ENCODE measurements at places on chromosomes 5 and 9.

DNA sequence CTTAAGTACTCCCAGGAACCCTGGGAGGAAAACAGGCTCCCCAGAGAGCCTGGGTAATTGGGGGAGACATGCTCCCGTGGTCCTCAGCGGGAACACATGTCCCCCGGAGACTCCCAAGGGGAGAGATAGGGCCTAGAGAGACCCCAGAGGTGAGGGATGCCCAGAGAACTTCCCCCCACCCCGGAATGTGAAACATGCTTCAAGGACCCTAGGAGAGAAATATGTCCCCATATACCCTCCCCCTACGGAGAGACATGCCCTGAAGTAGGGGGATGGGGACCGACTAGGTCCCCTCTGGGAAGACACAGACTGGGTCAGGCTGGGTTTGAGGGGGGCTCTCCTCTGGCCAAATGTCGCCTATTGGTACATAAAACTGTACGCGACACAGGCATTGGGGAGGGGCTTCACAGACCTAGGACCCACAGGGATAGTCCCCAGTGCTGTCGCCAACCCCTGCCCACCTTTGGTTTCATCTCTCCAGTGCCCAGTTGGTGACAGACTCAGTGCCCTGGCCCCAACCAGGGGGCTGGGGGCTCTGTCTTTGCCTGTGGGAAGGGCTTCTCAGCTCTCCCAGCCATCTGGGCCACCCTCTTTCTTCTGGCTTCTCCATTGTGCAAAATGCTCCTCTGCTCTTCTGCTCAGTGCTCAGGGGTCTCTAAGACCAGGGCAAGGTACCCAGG lies 26.9 kb downstream of the PCDH1 start:
- no peak for DNase-seq

- DNase-seq: no peak
Measured at GRCh38 chr5:174694611-174695010, 29.8 kb upstream of the MSX2 start.

- no peak for DNase-seq
Measured at GRCh38 chr5:72921886-72922285, 34.0 kb upstream of the FCHO2 start.

DNA sequence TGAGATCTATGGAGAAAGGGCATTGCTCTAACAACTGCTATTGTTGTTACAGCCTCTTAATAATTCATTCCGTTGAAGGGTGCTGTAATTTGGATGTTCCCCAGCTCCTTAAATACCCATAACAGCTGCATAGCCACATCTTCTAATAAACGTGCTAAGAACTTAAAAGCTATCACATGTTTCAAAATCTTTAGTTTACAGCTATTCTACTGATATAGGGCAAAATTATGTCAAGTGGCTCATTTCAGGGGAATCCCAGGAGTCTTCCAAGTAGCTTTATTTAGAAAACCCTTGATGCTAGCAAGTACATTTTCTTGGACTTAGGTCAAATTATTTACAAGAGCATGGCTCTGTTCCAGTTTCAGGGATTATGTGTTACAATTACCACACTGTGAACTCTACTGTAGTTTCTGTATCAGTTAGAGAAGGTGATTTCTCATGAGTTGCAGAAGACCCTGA lies 990.4 kb upstream of the ACO1 start:
- DNase-seq: peak; percentile 35

DNA sequence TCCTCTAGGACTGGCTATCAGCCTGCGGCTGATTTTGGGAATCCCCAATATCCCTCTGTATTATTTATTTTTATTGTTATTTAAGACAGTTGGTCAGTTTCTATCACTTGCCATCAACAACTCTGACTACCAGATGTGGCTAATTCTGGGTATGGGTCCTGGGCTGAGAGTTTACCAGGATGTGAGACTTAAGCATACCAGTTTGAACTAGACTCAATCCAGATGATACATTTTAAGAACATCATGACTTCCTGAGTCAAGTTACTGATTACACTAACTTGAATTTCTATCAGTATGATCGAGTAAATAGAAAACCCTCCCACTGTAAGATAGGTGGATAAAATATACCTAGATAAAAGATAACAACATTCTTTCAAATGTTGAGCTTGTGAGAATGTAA lies 634.0 kb downstream of the MAT2B start:
- DNase-seq: no peak

- no peak for DNase-seq
Measured at GRCh38 chr9:136667940-136668760, 5.4 kb downstream of the EGFL7 start.

GRCh38 chr5:96655506-96655905 lies 6.7 kb upstream of the CAST start:
- no peak for DNase-seq

DNA sequence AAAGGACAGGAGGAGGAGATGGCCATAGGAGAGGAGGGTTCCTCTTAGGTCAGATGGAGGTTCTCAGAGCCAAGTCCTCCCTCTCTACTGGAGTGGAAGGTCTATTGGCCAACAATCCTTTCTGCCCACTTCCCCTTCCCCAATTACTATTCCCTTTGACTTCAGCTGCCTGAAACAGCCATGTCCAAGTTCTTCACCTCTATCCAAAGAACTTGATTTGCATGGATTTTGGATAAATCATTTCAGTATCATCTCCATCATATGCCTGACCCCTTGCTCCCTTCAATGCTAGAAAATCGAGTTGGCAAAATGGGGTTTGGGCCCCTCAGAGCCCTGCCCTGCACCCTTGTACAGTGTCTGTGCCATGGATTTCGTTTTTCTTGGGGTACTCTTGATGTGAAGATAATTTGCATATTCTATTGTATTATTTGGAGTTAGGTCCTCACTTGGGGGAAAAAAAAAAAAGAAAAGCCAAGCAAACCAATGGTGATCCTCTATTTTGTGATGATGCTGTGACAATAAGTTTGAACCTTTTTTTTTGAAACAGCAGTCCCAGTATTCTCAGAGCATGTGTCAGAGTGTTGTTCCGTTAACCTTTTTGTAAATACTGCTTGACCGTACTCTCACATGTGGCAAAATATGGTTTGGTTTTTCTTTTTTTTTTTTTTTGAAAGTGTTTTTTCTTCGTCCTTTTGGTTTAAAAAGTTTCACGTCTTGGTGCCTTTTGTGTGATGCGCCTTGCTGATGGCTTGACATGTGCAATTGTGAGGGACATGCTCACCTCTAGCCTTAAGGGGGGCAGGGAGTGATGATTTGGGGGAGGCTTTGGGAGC lies 3.1 kb downstream of the EGR1 start:
- no peak for DNase-seq

DNA sequence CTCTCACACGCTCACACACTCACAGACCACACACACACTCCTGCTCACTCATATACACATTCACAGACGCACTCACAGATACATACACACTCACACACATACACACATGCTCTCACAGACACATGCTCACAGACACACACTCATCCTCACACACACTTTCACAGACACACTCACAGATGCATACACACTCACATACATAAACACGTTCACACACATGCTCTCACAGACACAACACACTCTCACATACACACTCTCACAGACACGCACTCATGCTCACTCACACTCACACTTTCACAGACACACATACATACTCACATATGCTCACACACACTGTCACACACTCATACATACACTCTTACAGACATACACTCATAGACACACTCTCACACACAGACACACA lies 82.2 kb downstream of the IRX2 start:
- DNase-seq: no peak

DNA sequence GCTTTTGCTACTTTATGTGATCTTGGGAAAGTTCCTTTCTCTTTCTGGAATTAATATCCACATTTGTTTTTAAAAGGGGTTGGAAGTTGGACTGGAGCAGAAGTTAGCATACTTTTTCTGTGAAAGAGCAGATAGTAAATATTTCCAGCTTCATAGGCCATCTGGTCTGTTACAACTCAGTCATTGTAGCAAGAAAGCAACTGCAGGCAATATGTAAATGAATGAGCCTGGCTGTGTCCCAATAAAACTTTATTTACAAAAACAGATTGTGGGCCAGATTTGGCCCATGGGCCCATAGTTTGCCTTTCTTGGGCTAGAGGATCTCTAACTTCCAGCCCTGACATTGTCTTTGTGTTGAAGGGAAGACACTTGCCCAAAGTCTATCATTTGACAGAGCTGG lies 104.4 kb downstream of the ACTL7B start:
- DNase-seq: no peak

- no peak for DNase-seq
Measured at GRCh38 chr9:114499528-114499927, 5.7 kb downstream of the WHRN start.

DNA sequence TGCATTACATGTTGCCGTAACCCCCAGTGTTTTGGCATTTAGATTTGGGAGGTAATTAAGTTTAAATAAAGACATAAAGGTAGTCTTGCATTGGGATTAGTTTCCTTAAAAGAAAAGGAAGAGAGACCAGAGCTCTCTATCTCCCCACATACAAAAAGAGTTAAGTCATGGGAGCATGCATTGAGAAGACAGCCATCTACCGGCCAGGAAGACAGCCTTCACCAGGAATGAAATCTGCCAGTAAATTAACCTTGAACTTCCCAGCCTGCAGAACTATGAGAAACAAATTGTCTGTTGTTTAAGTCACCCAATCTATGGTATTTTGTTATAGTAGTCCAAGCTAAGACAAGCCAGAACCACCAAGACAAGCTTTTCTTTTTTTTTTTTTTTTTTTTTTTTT lies 567.0 kb upstream of the CDH18 start:
- no peak for DNase-seq

DNA sequence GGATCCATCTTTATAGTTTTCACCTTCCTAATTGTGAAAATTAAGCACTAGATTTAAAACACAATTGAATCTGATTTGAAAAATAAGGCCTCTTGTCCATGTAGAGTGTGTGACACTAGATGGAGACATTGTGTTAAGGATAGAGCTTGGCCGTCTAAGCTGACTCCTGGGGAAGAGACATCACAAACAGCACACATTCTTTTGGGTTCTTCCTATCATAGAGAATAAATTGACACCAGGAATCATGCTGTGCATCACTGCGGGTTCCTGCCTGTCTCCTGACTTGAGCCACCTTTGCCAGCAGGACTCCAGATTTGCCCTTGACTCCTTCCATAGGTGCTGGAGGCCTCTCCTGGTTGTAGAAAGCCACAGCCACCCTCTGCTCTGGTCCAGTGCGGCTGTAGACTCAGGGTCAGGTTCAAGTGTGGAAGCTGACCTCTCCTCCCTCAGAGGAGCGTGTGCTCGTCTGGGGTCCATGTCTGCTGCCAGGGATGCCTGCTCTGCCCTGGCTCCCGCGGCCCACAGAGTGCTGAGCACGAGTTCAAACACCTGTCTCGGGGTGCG lies 11.2 kb downstream of the ROPN1L start:
- peak; percentile 75 for DNase-seq

GRCh38 chr9:71122421-71122820 lies 1.0 kb upstream of the TRPM3 start:
- no peak for DNase-seq

DNA sequence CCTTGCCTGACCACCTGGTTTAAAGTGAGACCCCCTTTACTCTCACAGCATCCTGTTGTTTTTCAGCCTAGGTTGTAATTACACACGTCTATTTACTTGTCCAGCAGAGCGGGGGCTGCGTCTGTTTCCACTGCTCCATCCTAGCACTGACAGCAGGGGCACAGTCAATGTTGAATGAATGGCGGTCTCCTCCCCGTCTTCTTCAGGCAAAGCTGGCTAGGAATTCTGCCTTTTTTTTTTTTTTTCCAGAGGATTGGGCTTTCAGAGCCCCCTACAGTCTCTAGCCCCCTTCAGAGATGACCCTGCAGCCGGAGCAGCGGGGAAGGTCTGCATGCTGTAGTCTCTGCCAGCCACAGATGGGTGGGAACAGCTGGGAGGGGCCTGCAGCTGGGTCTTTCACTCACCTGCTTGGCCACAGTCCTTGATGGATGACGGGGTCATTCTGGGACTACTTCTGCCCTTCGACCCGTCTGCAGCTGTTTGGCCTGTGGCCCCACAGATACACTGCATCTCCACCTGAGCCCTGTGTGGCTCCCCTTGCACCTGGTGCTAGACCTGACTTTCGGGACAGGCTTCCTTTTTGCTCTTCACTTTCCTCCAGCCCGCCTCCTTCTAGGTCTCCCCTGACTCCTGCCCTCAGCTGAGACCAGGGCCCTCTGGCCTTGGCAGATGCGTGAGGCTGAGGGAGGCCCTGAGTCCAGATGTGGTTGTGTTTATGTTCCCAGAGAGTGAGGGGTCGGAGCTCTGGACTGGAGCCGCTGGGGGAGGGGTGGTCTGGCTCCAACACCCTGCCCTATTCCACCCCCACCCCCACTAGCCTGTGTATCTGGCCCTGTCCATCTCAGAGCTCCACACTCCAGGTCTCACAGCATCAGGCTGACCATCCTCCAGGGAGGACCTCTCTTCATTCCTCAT lies 8.0 kb downstream of the PITX1 start:
- DNase-seq: no peak

DNA sequence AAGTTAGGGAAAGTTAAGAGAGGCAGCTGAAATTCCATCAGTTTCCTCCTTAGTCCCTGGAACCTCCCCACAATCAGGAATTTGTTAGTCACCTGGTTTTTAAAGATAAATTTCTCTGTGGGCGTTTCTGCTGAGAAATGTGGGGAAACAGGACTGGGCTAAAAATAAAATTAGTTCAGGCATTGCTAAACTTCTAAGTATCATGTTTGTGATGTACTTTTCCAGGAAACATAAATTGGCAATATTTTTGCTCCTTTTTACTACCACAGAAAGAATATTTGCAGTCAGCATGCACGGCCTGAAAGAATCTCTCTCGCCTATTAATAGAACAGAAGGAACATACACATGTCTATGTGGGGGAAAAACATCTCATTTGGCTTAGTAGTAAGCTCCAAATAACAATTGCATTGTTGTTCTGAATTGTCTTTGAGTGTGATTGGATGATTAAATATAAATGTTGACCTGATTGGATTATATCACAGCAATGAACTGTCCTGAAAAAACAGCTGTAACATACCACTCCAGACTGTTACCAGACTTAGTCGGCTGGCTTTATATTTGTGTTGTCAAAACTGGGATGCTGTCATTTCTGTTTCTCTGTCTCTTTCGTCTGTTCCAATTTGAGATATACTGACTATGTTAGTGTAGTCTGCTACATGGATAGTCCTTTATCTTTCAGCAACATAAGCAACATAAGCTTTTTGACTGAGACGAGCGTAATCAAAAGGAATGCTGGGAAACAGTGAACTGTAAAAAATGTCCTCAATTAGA lies 12.9 kb downstream of the TJP2 start:
- no peak for DNase-seq

GRCh38 chr5:108432024-108432423 lies 50.1 kb upstream of the FBXL17 start:
- no peak for DNase-seq

- no peak for DNase-seq
Measured at GRCh38 chr9:134458207-134459108, 132.2 kb downstream of the RXRA start.

GRCh38 chr9:127628758-127629467 lies 16.8 kb downstream of the STXBP1 start:
- DNase-seq: no peak

DNA sequence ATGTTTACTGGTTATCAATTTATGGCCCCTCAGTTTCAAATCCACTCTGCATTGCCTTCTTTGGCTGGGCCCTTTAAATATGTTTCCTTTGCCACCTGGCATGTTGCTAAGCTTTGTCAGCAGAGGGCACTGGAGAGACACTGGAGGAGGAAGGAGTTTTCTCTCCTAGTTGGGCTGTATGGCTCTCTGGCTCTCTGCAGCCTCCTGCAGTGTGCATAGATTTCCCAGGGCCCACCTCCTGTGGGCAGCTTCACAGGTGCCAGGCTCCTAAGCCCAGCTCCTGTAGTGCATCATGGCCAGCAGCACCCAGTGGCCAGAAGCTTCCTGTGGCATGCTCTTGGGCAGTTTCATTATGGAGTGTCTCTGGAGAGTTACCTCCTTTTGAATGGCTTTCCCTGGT lies 23.3 kb downstream of the CAVIN4 start:
- peak; percentile 83 for DNase-seq

GRCh38 chr5:173451031-173451430 lies 122.8 kb upstream of the STC2 start:
- no peak for DNase-seq
